ENCODE measurements at places on chromosomes 2 and 18.

DNA sequence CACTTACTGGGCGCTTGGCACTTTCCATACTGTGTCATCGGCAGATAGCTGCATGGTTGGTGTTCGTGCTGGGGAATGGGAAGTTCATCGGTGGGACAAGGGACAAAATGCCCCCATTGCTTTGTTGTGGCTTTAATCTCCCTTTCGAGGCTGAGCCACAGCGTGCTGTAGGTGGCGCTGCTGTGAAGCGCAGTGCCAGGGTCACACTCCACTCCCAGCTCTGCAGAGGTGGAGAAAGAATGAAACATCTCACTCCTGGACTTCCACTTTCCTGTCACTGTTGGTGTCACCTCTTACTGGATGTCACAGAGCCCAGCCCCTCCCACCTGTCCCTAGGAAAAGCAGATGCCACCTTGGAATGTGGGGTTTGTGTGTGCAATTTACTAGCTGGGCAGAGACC lies 8.7 kb downstream of the TYMS start:
- DNase-seq = no peak

- DNase-seq = no peak
Measured at GRCh38 chr2:162267996-162268395, 24.8 kb upstream of the FAP start.

DNA sequence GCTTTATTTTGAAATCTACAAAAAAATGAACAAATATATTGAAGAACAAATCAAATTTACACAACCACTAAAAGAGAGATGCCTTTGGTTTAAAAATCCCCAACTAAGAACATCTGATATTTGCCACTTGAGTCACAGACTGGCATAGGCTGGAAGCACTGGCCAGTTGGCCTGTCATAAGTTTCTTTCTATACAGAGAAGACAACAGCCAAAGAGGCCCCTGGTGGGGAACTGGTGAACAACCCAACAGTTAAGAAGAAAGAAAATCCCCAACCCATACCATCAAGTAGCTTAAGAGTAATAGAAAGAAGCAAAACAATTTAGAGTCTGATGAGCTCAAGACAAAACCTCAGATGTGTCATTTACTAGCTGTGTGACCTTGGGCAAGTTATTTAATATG lies 45.5 kb downstream of the OSR1 start:
- no peak for DNase-seq

GRCh38 chr2:73343992-73344391 lies 41.6 kb upstream of the ALMS1 start:
- no peak for DNase-seq

- DNase-seq = no peak
Measured at GRCh38 chr2:54952978-54953456, 97.2 kb downstream of the RTN4 start.

- no peak for DNase-seq
Measured at GRCh38 chr2:94997981-94998930, 27.3 kb upstream of the MAL start.

All from left forelimb (tissue), 1 donor.